ENCODE measurements at places on chromosomes 7 and 10.

- no peak for DNase-seq
Measured at GRCh38 chr7:63521-64021, 128.8 kb upstream of the FAM20C start.

DNA sequence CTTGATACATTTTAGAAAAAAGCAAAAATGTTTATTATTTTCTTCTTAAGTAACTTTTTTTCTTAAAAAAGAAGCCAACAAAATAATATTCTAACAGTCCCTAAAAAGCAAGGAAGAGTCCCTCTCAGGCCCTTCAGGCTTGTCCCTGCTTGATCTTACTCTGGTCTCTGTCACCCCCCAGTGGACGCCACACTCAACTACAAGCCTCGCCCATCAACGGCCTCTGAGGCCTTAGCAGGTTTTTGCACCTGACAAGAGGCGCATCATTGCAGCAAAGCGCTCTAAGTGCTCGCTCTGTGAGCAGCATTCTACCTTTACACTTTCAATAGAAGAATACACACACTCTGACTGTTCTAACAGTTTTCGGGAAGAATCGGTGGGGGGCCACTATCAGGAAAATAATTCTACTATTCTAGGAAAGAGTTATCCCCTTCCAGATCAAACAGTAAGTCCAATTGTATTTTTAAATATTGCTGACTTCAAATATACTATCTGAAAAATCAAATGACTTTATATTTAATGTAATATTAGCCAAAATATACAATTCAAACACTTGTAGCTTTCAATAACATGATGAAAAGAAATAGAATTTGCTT, 139.2 kb downstream of the USP6NL start:
- DNase-seq, result no peak

DNA sequence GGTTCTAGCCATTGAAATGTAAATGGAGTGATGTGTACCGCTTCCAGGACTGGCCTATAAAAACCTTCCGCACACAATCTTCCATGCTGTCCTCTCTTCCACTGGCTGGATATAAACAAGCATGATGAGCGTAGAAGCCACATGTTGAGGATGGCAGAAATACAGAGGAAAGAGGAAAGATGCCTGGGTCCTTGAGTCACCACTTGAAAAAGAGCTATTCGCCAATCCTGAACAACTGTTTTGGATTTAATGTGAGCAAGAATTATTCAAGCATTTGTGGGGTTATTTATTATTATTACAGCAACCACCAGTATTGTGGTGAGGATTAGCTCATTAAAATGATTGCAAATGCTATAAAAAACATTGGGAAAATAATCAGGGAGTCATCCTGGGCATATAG, 45.8 kb upstream of the PLXNA4 start:
- DNase-seq, result no peak

GRCh38 chr10:87703771-87704170, 44.1 kb downstream of the PAPSS2 start:
- DNase-seq, result no peak

DNA sequence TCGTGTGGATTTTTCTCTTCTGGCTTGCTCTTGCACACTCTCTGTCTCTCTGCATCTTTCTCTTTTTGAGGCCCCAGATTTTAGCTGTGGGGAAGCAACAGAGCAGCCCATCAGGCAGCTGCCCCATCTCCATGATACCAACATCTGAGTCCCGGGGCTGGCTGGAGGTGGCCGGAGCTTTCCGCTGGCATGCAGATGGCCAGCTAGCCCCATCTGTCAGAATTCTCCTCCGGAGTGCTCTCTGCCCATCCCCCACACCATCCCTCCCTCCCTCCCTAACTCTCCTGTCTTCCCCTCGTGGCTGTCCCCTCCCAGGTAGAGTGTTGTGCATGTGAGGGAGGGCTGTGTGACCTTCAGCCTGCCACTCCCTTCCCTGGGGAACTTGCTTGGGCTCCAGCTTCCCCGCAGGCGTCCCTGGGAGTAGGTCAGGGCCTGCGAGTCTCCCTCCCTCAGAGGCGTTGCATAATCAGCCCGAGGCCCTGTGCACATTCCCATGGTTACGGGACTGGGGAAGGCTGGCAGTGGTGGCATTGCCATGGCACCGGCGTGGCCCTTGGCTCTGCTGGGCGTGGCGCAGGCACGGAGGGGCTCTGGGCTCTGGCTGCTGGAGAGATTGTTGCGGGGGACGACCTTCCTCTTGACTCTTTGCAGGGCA, 24.7 kb downstream of the GHRHR start:
- DNase-seq, result no peak

DNA sequence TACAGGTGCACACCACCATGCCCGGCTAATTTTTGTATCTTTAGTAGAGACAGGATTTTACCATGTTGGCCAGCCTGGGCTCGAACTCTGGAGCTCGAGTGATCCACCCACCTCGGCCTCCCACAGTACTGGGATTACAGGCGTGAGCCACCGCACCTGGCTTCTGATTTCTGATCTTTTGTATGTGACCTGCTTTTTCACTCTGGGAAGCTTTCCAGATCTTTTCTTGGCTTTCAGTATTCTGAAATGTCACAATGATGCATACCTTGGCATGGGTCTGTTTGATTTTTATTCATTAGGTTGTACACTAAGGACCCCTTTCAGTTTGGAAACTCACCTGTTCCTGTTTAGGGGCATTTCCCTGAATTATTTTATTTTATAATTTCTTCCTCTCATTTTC, 41.6 kb downstream of the PROSER2 start:
- DNase-seq, result no peak

GRCh38 chr10:80540981-80541750, 3.5 kb downstream of the SH2D4B start:
- no peak for DNase-seq

DNA sequence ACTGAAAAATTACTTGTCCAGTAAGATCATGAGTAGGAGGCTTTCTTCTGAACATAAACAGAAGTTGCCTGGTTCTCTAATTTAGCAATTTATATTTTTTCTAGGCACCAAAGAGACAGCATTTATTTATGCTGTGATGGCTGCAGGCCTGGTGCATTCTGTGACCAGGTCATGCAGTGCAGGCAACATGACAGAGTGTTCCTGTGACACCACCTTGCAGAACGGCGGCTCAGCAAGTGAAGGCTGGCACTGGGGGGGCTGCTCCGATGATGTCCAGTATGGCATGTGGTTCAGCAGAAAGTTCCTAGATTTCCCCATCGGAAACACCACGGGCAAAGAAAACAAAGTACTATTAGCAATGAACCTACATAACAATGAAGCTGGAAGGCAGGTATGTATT, 2.8 kb downstream of the WNT16 start:
- no peak for DNase-seq

DNA sequence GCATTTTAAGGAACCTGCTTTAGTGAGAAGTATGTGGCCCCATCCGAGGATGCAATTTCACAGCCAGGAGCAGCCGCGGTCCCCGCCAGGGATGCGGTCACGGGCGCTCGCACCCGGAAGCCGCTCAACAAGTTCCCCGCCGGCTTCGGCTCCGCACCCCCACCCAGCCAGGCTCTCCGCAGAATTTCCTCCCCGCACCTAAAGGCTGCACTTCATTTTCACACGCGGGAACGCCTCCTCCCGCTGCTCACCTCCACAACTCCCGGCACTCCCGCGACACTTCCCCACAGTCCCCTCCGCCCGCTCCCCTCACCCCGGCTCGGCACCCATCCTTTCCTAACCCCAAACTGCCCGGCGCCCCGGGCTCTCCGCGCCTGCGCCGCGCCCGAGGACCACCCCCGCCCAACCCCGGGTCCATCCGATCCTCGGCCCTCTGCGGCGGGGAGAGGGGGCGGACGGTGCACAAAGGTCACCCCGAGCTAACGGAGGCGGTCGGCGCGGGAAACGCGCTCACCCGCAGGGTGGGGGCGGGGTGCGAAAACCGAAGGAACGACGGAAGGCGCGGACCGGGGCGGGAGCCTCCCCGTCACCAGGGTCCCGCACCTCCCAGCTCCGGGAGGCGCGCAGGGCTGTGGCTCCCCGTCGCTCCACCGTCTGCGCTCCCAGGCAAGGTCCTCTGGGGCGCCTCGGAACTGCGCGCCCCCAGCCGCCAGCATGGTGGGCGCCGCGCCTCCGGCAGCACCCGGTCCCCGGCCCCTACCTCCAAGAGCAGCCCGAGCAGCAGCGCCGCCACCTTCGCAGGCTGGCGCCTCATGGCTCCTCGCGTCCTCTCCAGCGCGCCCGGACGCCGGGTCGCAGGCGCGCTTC, 558 bp downstream of the VOPP1 start:
- DNase-seq, result no peak

DNA sequence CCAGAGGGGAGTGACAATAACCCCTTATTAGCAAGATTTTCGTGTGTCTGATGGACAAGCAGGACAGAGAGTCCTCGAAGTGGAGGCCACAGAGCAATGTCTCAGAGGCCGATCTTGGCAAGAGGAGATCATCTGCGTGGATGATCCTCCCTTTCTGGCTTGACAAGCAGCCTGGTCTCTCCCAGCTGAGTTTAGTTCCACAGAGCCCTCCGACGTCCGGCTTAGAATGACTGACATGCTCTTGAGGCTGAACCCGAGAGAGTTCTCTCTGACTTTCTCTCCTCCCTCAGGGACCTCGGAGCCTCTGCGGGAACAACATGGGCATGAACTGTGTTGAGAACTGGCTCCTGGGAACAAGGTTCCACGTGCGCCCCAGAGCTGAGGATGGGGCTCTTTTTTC, 180.7 kb upstream of the PFKP start:
- no peak for DNase-seq

DNA sequence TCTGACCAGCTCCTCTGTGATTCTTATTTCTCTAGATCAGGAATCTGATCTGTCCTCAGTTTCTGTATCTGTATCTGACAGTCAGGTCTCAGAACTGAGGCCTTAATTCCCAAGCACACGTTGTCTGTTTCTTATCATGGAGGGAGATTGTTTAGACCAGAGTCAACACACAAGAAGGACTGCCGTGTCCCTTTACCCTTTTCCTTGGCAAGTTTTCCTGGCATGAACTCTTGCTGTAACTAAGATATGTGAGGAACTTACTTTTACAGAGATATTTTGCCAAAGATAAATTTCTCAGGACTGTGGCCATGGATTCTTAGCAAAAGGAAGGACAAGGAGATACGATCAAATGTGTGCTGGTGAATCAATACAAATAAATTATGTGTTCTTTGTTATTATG, 181.0 kb downstream of the SORCS3 start:
- no peak for DNase-seq

DNA sequence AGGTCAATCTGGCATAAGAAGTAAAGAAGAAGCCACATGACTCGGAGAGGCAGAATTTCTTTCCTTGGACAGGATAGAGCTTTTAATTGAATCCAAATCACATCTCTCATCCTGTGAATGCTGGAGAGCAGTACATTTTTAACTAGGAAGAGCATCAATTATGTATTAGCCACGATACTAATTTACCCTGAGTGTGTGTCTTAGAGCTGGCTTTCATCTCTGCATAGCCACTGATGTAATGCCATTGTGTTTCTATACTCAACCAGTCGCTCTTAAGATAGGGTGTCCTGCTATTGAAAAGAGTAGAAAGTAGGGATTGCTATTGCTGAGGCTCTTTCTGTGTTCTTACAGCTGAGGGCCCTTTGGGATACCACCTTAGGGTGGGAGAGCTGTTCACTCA, 280.3 kb downstream of the AUTS2 start:
- DNase-seq, result no peak

DNA sequence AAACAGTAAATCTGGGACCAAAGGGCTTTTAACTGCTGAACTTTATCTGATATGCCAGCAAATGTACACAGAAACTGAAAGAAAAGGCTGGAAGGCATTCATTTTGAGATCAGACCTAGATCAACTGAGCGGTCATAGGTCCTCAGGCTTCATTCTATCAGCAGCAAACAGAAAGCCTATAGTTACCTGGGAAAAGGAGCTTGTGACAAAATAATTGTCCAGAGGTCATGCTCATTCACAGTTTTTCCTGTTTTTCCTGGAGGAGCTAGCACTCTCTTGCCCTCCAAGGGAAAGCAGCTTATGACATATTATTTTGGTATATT, 320.2 kb downstream of the AHR start:
- no peak for DNase-seq

DNA sequence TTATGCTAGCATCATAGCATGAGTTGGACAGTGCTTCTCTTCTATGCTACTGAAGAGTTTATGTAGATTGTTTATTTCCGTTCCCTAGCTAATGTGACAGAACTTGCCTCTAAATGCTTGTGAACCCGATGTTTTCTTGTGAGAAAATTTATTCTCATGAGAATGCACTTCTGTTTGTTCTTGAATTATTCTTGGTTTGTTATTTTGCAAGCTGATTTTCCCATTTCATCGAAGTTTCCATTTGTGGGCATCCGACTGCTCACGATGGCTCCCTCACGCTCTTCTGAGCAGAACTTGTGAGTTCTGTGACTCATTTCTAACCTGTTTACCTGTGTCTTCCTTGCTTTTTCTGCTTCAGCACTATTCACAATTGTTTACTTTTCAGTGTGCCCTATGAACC, 59.9 kb downstream of the WDFY4 start:
- no peak for DNase-seq

DNA sequence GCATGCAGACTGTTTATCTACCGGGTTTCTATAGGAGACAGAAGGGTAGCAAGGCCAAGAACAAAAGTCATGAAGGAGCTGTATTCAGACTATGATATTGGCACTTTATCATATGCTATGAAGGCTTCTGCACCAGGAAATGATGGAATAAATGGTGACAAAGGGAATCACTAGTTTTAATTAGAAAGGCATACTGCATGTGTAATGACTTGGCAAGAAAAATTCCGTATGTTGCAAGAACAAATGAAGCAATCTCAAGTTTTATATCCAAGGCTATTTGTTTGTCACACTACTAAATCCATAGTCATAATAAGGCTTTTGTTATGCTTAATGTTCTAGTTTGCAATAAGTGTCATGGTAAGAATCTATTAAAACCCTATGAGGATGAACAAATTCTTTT, 230.9 kb downstream of the ZEB1 start:
- no peak for DNase-seq

DNA sequence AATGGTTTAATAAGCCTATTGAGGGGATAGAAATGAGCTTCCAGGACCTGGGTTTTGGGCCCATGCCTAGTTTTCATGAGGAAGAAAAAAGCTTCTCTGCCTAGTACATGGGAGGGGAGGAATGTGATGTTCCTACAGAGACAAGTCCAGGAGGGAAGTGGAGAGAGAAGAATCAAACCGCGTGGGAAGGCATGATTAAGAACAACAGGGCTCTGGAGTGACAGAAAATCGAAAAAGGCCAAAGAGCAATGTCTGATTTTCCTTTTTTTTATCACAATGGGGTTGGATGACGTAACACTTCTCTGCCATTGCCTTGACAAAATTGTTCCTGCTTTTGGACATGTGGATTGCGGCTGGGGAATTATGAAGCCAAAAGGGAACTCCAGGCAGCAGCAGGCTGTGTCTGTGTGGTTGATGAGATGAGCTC, 258.6 kb downstream of the CXCL12 start:
- DNase-seq, result no peak

- DNase-seq, result no peak
Measured at GRCh38 chr7:98974205-98974604, 95.9 kb downstream of the TRRAP start.

GRCh38 chr10:70376436-70377378, 5.7 kb downstream of the LRRC20 start:
- DNase-seq, result no peak

DNA sequence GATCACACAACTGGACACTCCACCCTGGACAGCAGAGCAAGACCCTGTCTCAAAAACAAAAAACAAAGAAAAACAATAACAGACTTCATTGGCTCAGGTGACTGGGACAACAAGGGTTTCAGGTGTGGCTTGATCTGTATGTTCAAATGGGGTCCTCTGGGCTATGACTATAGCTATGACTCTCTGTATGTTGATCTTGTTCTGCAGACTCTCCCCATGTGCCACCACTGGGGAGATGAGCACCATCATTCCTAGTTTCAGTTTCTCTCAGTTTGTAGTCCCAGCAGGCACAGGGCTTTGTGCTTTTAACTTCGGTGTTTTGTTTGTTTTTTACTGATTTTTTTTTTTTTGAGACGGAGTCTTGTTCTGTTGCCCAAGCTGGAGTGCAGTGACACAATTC, 53.8 kb downstream of the SUFU start:
- DNase-seq, result no peak
